ENCODE measurements at places on chromosomes 2 and 18. TPM values are rescaled to one million over a fixed set of nuclear protein-coding genes. Genes with fewer than 3 reads are reported as not detected.

The OXER1 gene
- not detected for total RNA-seq

The INPP4A gene
- 25.4 TPM for total RNA-seq

The REG3A gene
- not detected for total RNA-seq

The UGT1A8 gene
- total RNA-seq = not detected

The PRLH gene
- not detected for total RNA-seq

Data from regular cardiac myocyte (primary cell).